Chondrocyte (in vitro differentiated cells): ENCODE measurements at places on chromosomes 1 and 21.
A peak's percentile ranks its signal among the peaks of the same experiment; 100 is the strongest.

DNA sequence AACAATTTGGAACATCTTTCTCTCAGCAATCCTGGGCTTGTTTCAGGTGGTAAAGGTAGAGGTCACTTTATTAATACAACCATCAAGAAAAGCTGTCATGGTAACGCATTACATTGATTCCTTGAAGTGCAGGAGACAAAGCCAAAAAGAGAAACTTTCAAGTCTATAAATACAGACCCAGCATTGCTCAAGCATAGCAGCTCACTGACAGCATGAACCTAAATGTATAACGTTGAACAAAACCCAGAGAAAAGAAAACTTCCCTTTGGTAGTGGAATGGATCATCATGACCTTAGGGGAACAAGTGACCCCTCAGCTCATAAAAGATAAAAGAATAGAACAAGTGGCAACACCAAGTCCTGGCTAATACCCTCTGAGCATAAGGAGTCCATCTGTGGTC lies 332.2 kb downstream of the NTNG1 start:
- no peak for DNase-seq

- DNase-seq = no peak
These were observed 1179.3 kb downstream of the KCNT2 start for GRCh38 chr1:195428927-195429326.

DNA sequence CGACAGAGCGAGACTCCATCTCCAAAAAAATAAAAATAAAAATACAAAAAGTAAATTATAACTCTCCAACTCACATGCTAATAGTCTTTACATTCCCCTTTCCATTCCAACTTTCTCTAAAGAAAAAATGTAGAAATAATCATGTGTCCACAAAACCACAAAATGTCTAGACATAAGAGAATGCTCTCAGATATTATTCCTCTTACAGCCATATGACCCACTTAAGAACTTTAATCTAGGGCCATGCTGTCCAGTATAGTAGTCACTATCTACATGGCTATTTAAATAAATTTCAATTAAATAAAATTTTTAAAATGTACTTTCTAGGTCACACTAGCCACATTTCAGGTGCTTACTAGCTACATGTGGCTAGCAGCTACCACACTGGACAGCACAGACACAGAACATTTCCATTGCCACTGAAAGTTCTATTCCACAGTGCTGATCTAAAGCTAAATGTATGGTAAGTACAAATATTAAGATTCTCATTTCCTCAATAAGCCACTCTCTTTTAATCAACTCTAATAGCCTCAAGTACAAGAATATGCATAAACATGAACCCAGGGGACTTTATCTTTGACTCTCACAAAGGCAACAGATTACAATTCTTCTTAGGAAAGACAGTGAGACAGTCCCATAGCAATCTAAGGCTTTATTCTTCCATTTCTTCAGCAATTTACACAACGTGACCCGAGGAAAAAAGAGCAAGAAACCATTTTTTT lies 138.6 kb downstream of the RERE start:
- no peak for DNase-seq

- peak; percentile 48 for DNase-seq
These were observed 12.0 kb downstream of the MAB21L3 start for GRCh38 chr1:116122955-116123757.

GRCh38 chr1:14656384-14656937 lies 58.0 kb downstream of the KAZN start:
- DNase-seq = no peak

GRCh38 chr1:234737967-234738314 lies 128.0 kb upstream of the IRF2BP2 start:
- DNase-seq = no peak

- no peak for DNase-seq
These were observed 66.5 kb downstream of the AK4 start for GRCh38 chr1:65214340-65215027.

- no peak for DNase-seq
These were observed 63.3 kb downstream of the TNR start for GRCh38 chr1:175679981-175680652.

- peak; percentile 70 for DNase-seq
These were observed 12.1 kb downstream of the TTC34 start for GRCh38 chr1:2789164-2789985.

- no peak for DNase-seq
These were observed 298.7 kb downstream of the GRIK1 start for GRCh38 chr21:29641001-29641634.

DNA sequence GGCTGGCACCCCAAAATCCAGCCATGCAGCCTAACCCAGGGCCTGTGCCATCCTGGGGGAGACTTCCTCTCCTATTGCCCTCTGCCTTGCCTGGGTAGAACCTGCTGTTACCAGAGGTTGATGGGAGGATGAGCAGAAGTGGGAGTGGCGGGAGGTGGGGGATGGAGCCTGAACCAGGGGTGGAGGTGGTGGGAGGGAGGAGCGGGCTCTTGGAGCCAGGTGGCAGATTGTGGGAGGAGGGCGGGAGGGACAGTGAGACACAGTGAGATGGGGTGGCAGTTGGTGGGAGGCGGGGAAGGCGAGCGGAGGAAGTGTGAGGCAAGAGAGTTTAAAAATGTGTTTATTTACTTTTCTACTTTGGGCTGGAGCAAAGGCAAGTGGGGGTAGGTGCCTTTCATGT lies 87.3 kb downstream of the KCNJ6 start:
- no peak for DNase-seq

DNA sequence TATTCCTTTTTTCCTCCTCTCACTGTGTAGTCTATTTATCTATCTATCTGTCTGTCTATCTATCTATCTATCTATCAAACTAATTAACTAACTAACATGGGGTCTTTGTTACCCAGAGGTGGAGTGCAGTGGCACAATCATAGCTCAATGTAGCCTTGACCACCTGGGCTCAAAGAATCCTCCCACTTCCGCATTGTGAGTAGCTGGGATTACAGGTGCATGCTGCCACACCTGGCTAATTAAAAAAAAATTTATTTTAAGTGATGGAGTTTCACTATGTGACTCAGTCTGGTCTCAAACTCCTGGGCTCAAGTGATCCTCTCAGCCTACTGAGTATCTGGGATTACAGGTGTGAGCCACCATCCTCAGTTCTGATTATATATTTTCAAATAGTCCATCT lies 71.4 kb downstream of the CCDC18 start:
- no peak for DNase-seq

GRCh38 chr1:61645476-61645875 lies 79.5 kb downstream of the TM2D1 start:
- DNase-seq = no peak

- no peak for DNase-seq
These were observed 30.7 kb downstream of the PTPN14 start for GRCh38 chr1:214520544-214521165.

GRCh38 chr1:87684713-87685205 lies 356.1 kb downstream of the LMO4 start:
- no peak for DNase-seq

DNA sequence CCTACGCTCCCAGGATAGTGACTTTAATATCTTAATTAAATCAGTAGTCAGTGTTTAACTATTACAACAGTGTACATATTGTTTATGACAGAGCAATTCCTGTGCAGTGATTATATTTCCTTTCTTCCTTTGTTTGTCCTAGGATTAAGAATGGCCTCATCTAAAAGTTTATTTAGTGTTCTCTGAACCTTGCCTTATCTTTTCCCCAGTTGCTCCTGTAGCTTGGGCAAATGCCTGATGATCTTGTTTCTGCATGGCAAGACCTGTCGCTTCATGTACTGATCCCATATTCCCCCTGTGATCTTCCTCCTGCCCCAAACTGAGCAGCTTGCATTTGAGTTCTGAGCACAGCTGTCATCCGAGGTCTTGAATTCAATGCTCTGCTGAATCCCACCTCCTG lies 69.1 kb upstream of the STUM start:
- DNase-seq = no peak

DNA sequence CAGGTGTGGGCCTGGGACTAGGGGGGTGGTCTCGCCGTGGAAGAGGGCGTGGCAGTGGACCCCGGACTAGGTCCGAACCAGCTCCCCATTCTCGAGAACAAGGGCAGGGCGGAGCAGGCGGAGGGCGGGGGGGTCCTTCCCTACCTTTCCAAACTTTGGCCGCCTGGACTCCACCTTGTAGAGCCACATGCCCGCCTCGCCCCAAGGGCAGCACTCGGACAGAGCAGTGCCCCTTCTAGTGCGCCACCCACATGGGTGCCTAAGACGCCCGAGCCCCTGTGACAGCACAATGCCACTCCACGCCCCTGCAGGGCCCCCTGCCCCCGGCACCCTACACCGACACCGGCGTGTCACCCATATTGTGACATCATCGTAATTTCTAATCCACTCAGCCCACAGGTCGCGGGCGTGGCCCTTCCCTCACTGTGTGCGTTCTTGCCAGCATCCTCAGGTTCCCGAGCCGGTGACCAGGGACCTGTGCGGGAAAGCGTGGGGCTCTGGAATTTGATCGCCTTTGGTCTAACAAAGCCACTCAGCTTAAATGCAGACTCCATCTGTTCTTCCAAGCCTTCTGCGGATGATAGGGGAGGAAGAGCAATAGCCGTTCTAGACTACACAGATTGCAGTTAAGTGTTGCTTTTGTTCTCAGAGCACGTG lies 553 bp upstream of the STMN1 start:
- DNase-seq = no peak

DNA sequence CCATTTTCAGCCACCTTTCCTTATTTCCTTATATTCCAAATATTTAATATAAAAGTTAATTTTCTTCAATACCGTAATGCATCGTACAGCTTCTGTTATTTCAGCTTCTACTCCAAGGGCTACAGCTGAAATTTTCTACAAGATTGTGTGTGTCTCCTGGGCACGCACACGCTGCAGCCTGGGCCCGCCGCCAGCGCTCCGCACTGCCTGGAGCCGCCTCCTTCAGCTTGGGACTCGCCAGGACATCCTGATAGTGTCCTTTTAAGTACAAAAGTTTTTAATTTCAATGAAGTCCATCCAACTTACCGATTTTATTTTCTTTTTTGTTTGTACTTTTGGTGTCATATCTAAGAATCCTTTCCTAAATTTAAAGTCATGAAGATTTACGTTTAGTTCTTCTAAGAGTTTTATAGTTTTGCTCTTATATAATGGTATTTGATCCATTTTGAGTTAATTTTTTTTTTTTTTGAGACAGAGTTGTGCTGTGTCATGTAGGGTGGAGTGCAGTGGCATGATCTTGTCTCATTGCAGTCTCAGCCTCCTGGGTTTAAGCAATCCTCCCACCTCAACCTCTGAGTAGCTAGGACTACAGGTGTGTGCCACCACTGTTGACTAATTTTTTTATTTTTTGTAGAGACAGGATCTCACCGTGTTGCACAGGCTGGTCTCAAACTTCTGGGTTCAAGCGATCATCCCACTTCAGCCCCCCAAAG lies 82.8 kb downstream of the AXDND1 start:
- DNase-seq = no peak

DNA sequence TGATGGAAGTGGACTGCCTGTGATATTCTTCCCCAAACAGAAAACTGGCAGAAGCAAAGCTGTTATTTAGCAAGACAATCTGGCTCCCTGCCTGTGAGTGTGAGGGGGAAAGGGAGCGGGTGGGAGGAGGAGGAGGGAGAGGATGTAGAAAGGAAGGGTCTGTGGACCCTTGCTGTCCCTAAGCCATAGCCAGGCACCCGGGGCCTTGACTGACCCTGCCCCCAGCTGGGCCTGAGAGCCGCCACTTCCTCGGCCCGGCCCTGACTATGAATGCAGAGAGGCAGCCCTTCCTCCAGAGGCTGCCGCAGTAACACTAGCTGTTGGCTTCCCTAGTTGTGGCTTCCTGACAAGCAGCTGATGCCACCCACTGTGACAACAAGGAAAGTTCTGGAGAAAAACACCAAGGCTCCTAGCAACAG lies 13.9 kb downstream of the PLA2G2F start:
- DNase-seq = peak; percentile 69

- DNase-seq = no peak
These were observed 552 bp downstream of the DLGAP3 start for GRCh38 chr1:34928699-34929496.

GRCh38 chr1:41645062-41645461 lies 160.6 kb upstream of the EDN2 start:
- DNase-seq = no peak

DNA sequence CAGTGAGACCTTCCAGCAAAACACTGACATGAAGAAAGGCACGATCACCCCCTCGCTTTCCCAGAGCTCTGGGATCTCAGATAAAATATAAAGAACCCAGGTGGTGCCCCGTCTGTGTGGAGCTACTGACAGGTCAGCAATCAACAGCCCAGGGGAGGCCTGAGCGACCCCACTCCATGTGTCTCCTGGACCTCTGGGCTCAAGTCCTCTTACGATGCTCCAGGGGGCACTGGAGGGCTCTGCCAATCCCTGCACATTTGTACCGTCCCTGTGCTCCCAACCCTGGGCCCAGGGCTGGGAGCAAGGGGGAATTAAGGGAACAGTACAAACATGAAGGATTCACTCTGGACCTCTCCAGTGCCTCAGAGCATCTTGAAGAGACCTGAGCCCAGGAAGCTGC lies 12.5 kb downstream of the S100A7A start:
- no peak for DNase-seq

GRCh38 chr1:233993651-233994050 lies 89.2 kb downstream of the SLC35F3 start:
- DNase-seq = no peak

GRCh38 chr21:28298251-28298672 lies 694.4 kb downstream of the LTN1 start:
- no peak for DNase-seq
